NCI-H524 (cell line): ENCODE measurements at places on chromosomes 5 and 9.

- no peak for DNase-seq
These were observed 61.8 kb downstream of the RAB24 start for GRCh38 chr5:177241768-177242167.

- peak; percentile 82 for DNase-seq
These were observed 55.6 kb downstream of the ATPSCKMT start for GRCh38 chr5:10194083-10194482.

DNA sequence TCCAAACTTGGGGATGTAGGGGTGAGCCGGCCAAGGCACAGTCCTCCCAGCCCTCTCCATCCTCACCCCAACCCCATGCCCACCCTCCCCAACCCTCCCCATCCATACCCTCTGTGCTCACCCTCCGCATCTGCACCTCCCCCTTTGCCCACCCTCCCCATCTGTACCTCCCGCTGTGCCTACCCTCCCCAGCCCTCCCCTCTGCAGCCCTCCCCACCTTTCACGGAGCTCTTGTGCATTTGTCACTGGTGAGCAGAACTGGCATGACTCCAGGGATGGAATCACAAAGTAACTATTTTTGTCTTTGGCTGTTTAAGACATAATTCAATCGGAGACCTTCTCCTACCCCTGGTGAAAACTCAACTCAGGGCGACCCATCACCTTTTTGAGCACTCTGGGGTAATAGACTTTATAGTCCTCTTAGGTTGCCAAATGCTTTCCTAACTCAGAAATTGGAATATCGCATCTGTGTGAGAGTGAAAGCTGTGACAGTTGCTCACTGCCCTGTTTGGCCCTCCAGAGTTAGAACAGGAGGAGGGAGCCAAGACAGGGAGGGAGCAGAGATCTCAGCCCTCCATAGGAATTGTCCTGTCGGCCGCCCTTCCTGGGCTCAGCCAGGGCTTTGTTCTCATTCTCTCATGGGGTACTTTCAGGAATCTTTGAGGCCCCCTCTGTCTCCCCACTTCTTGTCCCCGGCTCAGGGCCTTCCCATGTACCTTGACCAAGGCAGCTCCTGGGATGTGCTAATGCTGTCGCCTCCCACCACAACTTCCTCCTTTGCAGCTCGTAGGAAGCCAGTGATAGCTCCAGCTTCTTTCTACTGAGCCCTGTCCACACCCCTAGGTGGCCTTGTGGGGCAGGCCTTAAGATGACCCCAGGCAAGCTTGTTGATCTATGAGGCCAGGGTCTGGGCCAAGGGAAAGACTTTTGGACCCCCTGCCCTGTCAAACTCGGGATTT lies 36.2 kb downstream of the OTULIN start:
- DNase-seq, result no peak

DNA sequence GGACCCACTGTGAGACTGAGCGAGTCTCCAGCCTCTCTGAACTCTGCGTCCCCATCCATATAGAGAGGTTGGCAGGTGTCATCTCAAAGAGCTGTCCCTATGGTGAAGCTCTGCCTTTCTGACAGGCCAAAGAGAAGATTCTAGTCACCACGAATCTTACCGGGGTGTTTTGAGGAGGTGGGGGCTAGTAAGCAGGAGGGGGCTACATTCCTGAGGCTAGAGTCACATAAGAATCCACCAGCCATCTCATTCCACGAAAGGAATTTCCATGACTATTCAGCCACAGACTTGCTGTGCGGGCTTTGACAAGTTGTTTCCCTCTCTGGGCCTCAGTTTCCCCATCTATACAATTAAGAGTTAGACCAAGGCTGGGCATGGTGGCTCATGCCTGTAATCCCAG lies 16.3 kb downstream of the PDGFRB start:
- DNase-seq, result no peak

- no peak for DNase-seq
These were observed 559.1 kb downstream of the CETN3 start for GRCh38 chr5:89850513-89850865.
